Right ventricle myocardium superior (tissue), 1 donor: ENCODE measurements at places on chromosomes 12 and 14. TPM values are rescaled to one million over a fixed set of nuclear protein-coding genes. Genes with fewer than 3 reads are reported as not detected.

APOF gene
- total RNA-seq: not detected

DNA sequence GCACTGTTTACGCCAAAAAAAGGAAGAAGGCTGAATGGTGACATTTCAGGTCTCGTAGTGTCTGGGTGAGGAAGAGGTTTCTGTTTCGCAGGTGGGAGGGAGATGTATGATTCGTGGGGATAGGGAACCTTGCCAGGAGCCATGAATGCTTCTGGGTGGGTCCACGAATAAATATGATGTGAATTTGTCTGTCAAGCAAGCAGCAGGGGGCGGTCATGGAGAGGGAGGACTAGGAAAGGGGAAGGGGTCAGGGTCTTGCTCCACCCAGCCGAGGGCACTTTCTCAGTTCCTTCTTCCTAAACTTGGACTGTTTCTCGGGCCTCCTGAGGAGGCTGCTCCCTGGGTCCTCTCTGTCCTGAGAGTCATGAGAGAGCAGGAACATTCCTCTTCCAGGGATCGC lies 72.5 kb downstream of the LGMN start:
- no peak for DNase-seq

- no peak for DNase-seq
Measured at GRCh38 chr14:51342226-51342625, 102.2 kb downstream of the TMX1 start.

- DNase-seq: peak; percentile 48
Measured at GRCh38 chr12:76879710-76880518, 1.1 kb upstream of the CSRP2 start.

DNA sequence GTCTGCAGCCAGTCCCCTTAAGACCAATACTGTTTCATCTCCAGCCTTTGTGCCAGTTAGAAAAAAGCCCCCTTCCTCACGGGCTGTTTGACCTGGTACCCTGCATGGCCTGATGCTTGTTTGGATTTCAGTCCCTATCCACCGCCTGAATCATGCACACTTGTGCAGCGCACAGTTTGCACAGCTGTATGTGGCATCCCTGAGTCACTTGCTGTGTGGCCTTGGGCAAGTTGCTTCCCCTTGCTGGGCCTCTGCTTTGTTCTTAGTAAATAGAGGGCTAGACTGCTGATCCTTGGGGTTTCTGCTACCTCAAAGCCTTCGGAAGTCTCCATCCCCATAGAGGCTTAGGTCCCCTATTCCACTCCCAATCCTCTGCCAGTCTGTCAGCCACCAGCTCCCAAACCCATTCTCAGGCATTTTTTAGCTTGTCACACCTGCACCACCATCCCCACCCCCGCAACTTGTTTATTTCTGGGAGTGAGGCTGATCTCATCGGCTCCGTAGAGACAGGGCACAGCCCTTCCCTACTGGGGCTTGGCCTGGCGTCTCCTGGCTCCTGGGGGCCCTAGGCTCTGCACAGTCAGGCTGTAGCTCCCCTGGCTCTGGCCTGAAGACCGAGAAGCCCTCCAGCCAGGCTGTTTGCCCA lies 8.8 kb downstream of the KRT80 start:
- DNase-seq: no peak

DNA sequence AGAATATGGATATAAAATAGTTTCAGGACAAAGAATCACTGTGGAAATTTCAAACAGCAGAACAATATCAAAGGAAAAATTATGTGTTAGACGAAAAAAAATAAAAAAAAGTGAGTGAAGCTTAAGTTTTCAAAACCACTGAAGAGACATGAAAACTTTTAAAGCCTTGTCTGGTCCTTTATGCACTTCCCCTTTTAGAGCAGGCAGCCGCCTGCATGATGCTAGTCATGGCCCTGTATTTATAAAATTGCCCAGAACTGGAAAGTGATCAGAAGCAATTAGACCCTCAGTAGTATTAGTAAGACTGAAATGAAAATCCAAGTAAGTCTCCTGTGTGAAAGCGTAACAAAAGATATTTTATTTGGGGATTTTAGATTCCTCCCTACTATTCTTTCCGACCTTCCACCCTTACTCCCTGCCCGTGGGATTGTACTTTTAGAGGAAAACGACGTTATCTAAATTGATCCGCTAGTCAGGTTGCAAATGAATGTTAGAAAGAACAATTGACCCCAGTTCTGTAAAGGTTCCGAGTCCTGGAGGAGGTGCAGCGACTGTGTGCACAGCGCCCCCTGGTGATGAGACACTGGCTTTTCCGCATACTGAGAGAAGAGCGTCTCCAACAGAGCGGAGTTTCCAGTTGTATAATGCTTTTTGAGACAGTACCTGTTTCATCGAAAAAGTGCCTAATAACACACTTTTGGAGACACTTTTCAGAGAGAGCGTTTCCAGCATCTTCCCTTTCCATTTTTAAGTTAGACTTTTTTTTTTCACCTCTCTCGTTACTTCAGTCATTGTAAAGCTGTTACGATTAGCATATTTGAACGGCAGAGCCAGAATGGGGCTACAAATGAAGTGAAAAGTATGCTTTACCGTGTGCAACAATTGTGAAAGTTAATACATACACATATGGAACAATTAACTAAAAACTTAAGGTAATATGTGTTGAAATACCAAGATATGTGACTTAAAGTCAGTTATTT lies 12.4 kb downstream of the MGST1 start:
- DNase-seq: peak; percentile 78

CCDC197 gene
- 1.3 TPM for total RNA-seq

GRCh38 chr12:106897082-106897481 lies 58.6 kb upstream of the TMEM263 start:
- no peak for DNase-seq

GRCh38 chr12:988646-989045 lies 2.4 kb upstream of the ERC1 start:
- DNase-seq: no peak

FAM90A1 gene
- total RNA-seq: not detected

DNA sequence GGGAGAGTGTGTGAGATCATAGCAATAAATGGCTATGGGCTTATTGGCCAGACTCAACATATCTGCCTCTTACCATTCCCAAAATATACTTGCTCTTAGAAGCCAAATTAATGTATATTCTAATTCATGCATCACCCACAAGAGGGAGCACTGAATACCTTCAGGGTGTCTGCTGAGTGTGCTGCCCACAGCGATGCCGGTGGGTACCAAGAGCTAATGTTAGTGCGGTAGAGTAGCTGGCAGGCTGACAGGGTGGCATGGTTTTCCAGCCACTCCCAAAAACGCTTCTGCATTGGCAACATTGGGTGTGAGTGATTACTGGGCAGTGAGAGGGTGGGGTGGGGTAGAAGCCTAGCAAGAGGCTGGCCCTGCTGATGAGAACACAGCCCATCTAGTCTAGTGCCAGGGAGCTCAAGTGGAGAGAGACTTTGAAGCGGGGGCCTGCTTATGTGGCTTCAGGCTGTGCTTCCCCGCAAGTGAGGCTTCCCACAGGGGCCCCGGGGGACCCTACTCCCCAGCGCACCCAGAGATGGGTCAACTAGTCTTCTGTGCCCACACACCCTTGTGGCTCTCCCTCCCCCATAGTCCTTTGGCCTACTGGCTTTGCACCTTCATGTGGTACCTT lies 9.2 kb upstream of the PLEKHD1 start:
- DNase-seq: no peak

GRCh38 chr14:56808110-56808382 lies 2.2 kb downstream of the OTX2 start:
- DNase-seq: no peak

DNA sequence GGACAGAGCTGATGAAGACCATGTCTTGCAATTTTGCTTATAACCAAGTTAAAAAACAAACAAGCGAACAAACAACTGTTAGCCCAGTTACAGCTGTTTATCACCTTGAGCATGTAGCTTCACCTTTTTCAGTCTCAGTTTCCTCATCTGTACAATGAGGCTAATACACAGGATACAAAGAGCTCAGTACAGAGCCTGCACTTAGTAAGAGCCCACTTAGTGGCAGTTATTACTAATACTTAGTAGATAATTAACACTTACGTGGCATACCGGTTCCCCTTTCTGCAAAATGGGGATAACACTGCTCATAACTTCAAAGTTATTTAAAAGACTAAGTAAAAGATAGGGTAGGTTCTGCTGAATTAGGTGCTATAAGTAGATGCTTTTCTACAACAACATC lies 228.0 kb downstream of the MON2 start:
- DNase-seq: no peak

C12orf54 gene
- not detected for total RNA-seq

DNA sequence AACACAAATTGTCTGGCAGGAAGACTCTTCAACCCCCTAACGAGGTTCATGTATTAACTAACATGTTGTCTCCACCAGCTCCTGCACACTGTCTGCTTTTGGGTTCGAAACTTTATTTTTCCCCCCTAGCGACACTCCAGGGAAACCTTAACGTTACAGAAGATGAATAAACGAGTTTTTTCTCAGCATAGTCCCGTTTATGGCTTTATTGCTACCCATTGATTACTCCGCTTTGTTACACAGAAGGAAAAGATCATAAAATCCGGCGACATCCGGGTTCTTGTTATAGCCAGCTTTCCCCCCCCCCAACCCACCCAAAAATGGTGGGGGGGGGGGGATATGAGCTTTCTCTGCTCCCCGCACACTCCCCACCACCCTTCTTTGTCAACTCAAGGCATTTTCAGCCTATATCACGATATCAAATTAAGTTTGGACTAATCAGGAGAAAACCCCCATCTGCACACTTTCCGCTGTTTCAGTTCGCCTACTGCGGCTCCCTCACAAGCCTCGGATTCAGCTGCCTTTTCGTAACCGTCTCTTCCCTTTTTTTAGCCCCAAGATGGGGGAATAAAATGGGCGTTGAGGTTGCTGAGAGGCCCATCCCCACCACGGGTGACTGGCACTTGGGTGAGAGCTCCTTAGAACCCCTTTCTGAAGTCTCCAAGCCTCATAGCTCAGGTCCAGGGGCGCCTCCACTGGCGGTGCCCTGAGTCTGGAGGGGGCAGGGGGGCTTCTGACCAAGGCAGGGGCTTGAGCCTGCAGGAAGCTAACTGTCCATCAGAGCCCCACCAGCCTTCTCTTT lies 1.4 kb upstream of the HOXC6 start:
- no peak for DNase-seq

DNA sequence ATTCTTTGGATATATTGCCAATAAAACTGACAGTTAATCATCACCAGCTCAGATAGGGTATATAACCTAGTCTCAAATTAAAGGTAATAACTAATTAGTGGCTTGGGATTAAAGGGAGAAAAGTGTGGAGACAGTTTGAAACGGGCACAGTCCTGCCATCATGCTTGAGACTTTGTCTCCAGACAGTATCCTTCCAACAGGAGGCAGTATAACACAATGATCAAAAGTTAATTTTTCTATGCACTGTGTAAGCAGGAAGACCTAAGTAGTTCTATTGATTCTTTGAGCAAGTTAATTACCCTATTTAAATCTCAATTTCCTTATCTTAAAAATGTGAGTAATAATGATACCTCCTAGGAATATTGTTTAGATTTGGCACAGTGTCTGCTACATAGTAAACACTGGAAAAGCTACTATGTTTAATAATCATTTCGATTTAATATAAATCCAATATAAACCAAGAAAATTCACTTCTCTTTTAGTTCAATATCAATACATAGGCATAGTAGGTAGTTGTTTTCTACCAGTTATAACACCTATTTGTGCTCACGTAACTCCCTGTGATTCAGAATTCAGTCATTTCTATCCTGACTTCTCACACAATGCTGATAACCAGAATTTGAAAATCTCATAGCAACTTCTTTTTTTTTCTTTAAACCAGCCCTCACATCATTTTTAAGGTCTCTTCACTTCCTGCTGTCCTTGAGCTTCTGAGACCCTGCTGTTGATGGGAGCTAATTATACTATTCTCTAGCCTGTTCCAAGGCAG lies 53.7 kb downstream of the GALNT4 start:
- DNase-seq: no peak

GRCh38 chr14:100305324-100306100 lies 732 bp downstream of the SLC25A29 start:
- DNase-seq: peak; percentile 61
